ENCODE measurements at places on chromosomes 2 and 18. TPM values are rescaled to one million over a fixed set of nuclear protein-coding genes. Genes with fewer than 3 reads are reported as not detected.

GRCh38 chr18:986051-986450 lies 81.4 kb downstream of the ADCYAP1 start:
- DNase-seq: no peak
- H3K27me3 ChIP-seq: no peaks in the 10 kb centered on the region
- H3K27ac ChIP-seq: no peak overlapping the region
- H3K4me1 ChIP-seq: no peaks in the 10 kb centered on the region
- no peak overlapping the region for H3K4me3 ChIP-seq

DNA sequence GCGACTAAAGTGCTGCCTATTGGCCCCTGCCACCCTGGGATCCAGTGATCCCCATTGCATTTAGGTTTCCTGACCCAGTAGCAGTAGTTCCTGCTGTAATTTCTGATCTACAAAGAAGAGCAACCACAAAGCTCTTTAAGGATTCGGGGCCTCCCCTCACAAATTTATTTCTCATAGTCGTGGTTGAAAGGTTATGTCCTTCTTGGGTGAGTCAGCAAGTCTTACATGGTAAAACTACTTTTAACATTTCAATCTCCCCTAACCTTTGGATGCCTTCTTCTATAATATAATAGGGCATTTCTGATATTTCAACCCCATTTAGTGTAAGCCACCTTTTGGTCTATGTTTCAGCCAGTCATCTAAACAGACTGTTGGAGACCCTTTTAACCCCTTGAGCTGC lies 14.9 kb downstream of the PIKFYVE start:
- no peaks in the 10 kb centered on the region for H3K27me3 ChIP-seq
- no peak overlapping the region for H3K27ac ChIP-seq
- DNase-seq: no peak

GRCh38 chr18:72160510-72161445 lies 383.4 kb downstream of the CBLN2 start:
- no peak overlapping the region for H3K4me3 ChIP-seq
- H3K36me3 ChIP-seq: no peaks in the 10 kb centered on the region
- no peaks in the 10 kb centered on the region for H3K27me3 ChIP-seq
- no peak overlapping the region for H3K27ac ChIP-seq

GRCh38 chr2:170883683-170884082 lies 45.4 kb upstream of the GORASP2 start:
- no peaks in the 10 kb centered on the region for H3K27me3 ChIP-seq
- H3K36me3 ChIP-seq: no peaks in the 10 kb centered on the region
- no peak for DNase-seq
- no peak overlapping the region for H3K4me3 ChIP-seq
- H3K4me1 ChIP-seq: peaks cover 3% of the 10 kb centered on the region

GRCh38 chr18:37571266-37571665 lies 5.7 kb upstream of the CELF4 start:
- no peaks in the 10 kb centered on the region for H3K4me1 ChIP-seq
- H3K4me3 ChIP-seq: no peak overlapping the region
- no peak overlapping the region for H3K27ac ChIP-seq
- DNase-seq: no peak

- H3K27ac ChIP-seq: no peak overlapping the region
- no peaks in the 10 kb centered on the region for H3K4me1 ChIP-seq
- no peaks in the 10 kb centered on the region for H3K27me3 ChIP-seq
- H3K4me3 ChIP-seq: no peak overlapping the region
- DNase-seq: no peak
These were observed 21.9 kb downstream of the PLEKHB2 start for GRCh38 chr2:131127076-131127475.

DNA sequence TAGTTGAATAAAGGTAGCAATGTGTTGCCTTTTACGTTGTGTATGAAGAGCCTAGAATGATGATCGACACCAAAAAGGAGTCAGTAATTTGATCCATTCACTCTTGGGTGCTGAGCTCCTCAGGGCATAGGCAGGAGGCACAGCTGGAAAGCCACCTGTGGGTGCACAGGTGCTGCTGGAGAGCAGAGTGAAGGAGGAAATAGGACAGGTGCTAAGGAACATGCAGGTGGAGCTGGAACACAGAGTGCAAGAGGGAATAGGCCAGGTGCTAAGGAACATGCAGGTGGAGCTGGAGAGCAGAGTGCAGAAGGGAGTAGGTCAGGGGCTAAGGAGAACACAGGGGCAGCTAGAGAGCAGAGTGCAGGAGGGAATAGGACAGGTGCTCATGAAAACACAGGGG lies 86.1 kb downstream of the SH3YL1 start:
- no peak overlapping the region for H3K4me3 ChIP-seq
- H3K27me3 ChIP-seq: no peaks in the 10 kb centered on the region
- H3K27ac ChIP-seq: no peak overlapping the region

DNA sequence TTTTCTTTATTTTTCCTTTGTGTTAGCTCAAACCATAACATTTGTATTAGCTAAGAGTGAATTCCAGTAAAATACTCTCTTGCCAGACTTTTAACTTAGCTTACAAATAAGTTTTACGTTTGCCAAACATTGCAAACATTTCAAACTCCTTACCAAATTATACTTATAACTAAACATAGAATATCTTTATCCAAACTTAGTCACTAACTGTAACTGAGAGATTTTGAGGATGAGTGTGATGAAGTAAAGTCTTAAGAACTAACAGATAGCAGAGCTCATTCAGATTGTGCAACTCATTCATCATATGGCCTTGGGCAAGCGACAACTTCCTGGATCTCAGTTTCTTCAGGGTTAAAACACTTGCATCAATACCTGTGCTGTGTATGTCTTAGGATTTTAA lies 533.7 kb downstream of the TDRD15 start:
- H3K4me1 ChIP-seq: no peaks in the 10 kb centered on the region
- H3K36me3 ChIP-seq: no peaks in the 10 kb centered on the region
- no peak for DNase-seq
- H3K27ac ChIP-seq: no peak overlapping the region
- H3K4me3 ChIP-seq: no peak overlapping the region

GRCh38 chr2:147660680-147661079 lies 184.1 kb upstream of the ACVR2A start:
- H3K4me1 ChIP-seq: no peaks in the 10 kb centered on the region
- H3K27me3 ChIP-seq: no peaks in the 10 kb centered on the region
- H3K36me3 ChIP-seq: no peaks in the 10 kb centered on the region
- no peak overlapping the region for H3K4me3 ChIP-seq
- no peak for DNase-seq

TCF4 gene
- total RNA-seq: 181 TPM

Data from Karpas-422 (cell line).